Activated CD8-positive, alpha-beta memory T cell treated with anti-CD3 and anti-CD28 coated beads for 24 hours (primary cell): ENCODE measurements at places on chromosomes 13 and 19.

GRCh38 chr19:3178973-3179738, 587 bp downstream of the S1PR4 start:
- DNase-seq: no peak

- no peak for DNase-seq
Measured at GRCh38 chr13:77752512-77753069, 55.1 kb downstream of the SLAIN1 start.

DNA sequence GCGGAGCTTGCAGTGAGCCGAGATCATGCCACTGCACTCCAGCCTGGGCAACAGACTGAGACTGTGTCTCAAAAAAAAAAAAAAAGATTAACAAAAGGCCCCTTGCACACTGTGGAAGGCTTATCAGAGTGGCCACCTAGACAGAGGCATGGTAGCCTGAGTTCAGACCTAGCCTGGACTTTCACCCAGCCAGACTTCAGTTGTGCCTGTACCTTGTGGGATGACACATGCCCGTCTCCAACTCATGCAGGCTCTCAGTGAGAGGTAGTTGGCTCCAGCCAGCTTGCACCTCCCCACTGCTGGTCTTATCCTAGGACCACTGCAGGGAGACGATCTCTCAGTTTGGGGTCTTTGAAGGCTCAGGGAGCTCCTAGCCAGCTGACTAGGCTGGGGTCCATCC, 52.2 kb downstream of the GATAD2A start:
- no peak for DNase-seq

GRCh38 chr13:95494082-95494681, 58.3 kb upstream of the CLDN10 start:
- DNase-seq: no peak

GRCh38 chr19:18651733-18652132, 14.9 kb downstream of the KLHL26 start:
- no peak for DNase-seq

DNA sequence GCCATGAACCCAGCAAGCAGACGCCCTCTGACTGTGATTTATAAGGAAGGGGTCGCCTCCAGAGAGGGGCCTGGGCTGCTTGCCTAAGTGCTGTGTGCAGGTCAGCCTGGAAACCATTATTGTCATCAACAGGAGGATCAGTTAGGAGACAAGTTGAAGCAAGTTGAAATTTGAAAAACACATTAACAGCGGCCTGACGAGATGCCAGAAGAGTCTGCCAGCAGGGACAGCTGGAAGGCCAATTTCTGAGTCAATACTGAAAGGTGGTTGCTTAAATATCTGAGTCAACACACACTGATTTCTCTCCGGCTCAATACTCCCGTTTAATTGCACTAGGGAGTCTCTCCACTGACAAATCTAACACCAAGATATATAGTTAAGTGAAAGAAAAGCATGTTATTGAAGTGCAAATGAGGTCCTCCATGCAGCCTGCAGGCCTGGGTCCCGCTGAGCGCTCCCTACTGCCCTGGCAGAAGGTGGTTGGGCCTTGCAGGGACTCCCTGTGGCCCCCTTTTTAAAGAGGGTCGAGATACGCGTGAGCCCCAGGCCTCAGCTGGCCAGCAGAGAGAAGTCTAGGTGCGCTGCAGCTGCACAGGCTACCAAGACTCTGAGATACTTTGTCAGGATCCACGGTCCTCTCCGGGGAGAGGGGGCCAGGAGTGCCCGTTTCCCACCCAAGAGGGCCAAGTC, 91.1 kb downstream of the RNASEH2B start:
- DNase-seq: no peak

DNA sequence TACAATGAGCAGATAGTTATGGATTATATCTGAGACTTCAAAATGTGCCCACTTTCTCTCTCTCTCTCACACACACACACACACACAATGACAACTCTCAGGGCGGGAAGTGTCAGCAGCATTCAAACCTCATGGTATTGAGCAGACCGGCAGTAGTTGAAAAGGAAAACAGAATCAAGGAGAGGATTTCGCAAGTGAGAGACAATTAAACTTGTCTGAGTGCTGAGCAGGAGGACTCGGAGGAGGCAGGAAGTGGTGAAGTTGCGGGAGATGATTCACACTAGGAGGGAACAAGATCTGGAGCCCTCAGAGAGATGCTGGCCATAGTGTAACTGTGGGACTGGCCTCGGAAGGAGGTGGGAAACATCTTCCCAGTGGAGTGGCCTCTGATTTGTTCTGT, 353.1 kb downstream of the EFNB2 start:
- DNase-seq: no peak

- no peak for DNase-seq
Measured at GRCh38 chr13:33218426-33218825, 67.1 kb downstream of the STARD13 start.

GRCh38 chr13:42486711-42487198, 87.2 kb upstream of the TNFSF11 start:
- no peak for DNase-seq

DNA sequence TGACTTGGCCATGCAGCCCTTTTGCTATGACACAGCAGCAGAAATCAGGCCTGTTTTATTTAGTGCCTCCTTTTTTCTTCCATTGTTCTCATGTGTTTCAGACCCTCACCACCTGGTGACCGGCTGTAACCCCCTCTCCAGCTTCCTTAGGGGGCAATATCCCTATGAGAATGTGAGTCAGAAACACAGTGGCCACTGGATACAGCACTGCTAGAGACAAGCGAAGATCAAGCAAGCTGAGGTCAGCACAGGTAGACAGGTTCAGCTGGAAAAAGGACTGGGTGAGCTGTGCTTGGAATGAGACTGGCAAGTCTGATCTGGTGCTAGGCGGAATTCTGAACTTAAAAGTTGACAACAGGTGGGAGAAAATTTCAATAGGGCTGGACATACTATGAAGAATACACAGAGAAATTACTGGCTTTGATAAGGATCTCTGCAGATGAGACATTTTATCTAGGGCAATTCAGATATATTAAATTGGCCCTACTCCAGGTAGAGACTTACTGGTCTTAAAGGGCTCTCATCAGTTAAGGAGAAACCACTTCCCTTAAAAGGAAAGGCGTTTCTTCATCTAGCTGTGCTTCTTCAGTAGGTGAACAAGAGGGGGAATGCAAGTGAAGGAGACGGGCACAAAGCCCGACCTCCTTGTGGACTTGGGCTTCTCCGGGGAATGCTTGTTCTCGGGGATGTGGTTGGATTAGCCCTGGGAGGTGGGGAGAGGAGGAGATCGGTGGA, 83.3 kb downstream of the ERCC5 start:
- DNase-seq: no peak

DNA sequence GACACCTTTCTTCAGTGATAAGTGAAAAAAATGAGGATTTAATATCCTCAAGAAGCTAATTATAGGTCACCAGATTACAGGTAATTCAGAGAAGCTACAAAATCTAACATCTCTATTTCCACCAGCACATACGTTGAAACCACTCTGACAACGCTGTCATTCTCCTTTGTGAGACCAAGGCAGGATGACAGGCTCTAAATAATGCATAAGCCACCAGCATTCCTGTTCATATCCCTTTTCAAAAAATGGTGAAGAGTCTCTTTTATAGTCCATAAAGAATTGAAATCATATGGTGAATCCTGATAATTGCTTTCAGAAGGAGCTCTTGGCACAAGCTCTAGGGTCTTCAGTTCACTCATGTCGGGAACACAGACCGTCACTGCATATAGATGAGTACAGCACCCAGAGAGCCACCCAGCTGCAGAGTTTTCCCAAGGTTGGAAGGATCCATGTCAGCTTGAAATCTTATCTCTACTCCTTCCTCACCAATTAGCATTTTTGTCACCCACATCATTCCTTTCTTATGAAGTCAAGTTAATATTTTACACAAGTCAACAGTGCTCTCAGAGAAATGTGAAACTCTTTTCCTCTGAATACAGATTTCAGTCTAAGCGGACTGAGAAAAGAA, 431.4 kb downstream of the TBC1D4 start:
- DNase-seq: no peak

DNA sequence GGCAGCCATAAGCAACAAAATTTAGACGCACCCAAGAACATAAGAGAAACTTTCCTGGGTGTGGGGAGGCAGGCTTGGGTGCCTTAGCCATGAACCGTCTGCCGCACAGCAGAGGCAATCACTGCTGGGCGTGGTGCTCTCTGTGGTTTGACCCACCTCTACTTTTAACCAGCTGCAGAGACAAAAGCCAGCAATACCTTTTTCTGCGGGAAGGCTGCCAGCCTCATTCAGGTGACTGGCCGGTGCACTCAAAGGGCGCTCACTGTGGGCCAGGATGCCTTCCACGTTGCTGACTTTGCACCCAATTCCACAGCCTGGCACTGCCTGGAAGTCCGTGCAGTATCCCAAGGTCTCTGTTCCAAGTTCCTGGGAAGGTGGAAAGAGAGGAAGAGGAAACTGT, 69.1 kb downstream of the ATP7B start:
- no peak for DNase-seq

DNA sequence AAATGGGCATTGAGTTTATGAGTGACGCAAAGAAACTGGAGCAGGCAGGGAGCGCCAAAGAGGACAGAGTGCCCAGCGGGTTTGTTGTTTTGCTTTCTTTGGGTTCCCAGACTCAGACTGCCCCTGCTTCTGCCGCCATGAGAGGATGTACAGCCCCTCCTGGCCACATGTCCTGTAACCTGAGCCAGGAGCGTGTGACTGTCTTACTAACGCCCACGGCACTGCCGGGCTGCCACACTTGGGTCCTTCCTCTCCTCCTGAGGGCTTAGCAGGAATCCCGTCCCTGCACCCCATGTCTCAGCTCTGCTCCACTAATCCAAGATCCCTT, 80.5 kb downstream of the GPR12 start:
- DNase-seq: no peak

DNA sequence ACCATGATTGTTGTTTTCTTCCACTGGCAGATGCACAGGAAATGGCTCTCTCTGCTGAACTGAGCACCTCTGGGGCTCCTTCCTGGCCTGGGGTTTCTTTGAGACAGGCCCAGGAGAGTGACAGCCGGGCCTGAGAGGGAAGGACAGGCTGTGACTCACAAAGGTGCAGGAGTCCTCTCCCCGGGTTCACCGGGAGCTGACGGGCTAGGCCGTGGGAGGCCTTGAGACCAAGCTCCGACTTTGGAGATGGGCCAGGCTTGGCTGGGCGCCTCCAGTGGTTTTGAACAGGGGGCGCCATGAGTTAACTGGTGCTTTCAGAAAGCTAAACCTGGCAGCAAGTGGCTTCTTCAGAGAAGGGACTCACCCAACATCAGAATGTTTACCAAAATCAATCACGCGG, 143.4 kb downstream of the URI1 start:
- DNase-seq: no peak

DNA sequence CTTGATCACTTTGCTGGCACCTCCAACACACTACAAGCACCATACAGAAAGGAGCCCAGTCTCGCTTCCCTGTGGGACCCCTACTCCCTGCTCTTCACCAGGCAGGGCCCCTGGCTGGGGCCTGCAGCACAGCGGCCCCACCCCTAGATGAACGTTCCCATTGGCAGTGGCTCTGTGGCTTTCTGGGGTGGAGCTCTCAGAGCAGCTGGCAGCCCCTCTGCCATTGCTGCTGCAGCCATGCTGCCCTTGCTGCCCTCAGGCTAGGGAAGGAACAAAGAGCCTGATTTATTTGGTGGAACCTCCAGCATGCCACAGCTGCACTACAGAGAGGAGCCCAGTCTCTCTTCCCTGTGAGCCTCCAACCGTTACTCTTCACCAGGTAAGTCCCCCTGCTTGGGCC, 5.8 kb downstream of the SIGLEC6 start:
- DNase-seq: no peak

DNA sequence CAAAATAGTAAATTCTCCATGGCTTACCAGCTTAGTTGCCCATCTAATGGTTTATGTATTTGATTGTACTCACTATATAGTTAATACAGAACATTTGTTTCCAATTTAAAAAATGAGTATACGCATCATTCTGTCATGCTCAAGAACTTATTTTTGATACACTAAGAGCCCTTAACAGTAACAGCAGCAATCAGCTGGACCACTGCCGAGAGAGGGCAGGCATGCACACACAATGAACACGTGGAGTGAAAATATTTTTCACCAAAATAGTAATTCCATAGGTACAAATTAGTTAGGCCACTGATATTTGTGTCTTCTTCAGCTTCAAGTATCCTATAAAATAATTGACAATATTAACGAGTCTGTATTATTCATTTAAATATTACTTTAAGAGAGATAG, 109.9 kb downstream of the KLF12 start:
- DNase-seq: no peak

- DNase-seq: no peak
Measured at GRCh38 chr13:46121597-46122163, 16.8 kb upstream of the CPB2 start.

DNA sequence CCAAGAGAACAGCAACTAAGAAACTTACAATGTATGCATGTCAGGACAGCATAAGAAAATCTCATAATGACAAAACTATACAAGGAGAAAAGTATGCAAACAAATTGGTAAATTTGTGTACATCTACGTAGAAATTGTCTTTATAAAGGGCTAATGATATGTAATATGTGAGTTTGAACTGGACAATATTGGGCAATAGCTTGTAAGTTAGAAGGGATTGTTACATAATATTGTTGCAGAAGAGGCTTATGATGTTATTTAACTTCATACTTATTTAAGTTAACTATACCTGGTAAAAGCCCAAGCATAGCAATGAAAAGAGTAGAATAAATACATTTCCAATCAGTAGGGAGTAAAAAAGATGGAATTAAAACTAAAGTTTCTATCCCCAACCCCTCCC, 134.0 kb downstream of the MAB21L1 start:
- no peak for DNase-seq
